ENCODE measurements at places on chromosomes 5 and 9.
A peak's percentile ranks its signal among the peaks of the same experiment; 100 is the strongest.

DNA sequence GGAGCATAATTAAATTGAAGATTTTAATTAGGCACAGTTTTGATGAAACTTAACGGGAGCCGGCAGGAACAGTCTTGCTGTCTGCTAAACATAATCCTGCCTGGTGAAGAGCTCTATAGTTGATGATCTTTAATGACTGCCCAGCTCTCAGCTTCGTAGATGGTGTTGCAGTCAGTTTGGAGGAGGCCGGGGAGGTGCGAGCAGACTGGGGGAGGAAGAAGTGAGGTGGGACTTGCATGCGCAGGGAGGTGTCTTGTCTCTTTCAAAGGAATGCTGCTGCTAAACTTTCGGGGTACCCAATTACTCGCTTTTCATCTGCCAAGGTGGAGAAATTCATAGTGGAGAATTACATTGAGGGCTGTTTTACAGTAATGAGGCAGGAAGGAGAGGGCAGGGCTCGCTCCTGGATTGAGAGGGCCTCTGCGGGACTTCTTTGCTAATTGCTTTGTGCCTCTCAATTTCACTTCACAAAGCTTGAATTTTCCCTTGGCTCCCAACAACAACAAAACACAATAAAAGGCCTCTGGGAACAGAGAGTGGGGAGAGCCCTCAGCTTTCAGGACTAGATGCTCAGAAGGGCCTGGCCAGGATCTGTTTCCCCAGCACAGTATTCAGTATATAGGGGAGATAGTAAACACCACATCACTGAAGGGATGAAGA lies 257.9 kb upstream of the ADRA1B start:
- no peak for DNase-seq

DNA sequence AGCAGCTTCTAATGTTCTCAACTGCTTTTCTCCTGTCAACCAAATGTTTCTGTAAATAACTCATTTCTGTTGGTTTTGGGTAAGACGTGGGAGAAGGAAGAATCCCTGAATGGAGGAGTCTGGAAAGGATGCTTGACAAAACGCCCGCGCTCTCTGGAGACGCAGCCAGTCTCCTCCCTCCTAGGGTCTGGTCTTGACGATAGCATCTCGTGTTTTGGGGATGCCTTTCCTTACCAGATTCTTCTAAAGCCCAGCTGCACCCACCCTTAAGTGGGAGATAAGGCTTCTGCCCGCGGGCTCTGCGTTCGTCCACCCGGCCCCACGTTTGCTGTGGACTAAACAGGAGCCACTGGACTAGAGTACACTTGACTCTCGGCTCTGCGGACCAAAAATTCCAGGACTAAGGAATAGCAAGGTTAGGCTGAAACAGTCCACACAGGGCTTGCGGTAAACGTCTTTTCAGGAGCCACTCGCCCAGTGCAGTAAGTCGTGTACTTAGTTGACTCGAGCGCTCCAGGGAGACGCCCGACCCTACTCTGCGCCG lies 491 bp upstream of the CTSL start:
- no peak for DNase-seq

GRCh38 chr9:89661956-89662717 lies 57.3 kb downstream of the GADD45G start:
- no peak for DNase-seq

DNA sequence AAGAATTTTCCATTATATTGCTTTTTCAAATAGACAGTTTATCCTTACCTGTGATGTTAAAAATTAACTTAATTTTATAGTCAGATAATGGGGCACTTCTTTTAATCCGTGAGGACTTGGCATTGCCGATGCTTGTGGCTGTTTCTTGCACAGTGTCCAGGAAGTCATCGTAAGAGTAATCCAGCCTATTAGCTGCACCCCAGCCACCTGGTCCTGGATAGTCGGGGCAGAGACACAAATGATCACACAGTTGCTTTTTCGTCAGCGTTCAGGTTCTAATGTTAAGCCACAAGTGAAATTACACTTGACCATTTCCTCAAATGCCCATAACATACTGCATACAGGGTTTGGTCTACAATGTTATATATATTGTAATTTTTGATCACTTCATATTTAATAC lies 107.4 kb downstream of the SVEP1 start:
- no peak for DNase-seq

DNA sequence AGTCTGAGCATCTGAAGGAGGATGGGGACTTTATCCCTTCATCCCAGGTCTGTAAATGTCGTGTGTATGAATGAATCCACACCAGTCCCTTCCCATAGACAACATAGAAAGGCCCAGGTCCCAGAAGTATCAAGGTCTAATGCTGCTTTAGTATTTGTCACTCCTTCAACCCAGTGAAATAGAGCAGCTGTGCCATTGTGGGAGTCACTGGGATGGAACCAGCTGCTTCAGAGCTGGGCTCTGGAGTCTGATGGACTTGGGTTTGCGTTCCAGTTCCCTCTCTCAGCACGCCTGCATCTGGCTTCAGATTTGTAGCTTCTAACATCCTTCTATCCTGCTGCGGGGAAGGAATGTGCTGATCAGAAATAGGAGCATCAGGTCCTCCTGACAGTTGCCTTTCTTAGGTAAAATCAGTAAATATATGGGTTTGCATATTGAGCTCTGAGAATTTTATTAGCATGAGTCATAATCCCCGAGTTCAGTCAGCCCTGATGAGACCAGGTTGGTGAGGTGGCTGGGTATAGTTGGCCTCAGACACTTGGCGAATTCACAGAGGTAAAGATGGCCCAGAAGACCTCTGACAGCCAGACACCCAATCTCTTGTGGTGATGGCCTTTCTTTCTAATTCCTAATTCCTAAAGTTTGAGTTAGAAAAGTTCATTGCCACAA lies 10.1 kb downstream of the ACO1 start:
- DNase-seq: no peak

GRCh38 chr9:103991698-103992097 lies 102.4 kb upstream of the SMC2 start:
- DNase-seq: no peak

DNA sequence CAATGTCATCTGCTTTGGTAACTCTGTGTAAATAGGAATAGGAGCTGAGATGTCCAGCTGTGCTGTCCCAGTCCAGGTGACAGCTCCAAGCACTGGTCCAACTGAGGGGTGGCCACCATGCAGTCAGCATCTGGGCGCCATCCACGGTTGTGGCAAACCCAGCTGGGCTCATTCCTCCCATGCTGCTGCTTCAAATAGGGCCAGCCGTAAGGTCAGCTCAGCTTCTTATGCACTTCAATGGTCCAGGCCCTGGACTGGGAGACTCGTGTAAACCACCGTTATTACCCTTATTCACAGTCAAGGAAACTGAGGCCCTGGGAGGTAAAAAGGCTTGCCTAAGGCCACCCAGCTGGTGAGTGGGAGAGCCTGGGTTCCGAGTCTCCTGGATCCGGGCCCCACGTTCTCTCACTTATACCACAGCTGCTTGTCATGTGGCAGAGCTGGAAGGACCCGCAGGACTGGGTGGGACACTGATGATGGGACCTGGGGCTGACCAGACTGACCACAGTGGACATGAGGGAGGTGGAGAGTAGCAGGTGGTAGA lies 38.7 kb upstream of the ANGPTL2 start:
- peak; percentile 22 for DNase-seq

GRCh38 chr9:110521206-110521605 lies 58.3 kb downstream of the SVEP1 start:
- no peak for DNase-seq

DNA sequence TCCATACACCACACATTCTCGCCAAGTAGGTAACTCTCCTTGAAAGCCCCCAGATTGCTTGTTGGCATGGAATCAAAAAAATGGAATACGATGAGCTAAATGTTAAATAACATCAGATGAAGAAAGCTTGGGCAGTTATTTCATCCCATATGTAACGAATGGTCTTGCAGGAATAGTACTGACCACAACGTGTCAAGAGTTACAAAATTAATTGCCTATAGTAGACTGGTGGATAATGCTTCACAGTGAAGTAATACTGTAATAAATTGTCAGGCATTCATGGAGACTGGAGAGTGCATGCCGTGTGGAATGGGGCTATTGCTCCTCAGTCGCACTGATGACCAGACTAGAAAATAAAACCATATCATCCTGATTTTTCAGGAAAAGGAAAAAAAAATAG lies 1628.7 kb downstream of the MAT2B start:
- DNase-seq: no peak

DNA sequence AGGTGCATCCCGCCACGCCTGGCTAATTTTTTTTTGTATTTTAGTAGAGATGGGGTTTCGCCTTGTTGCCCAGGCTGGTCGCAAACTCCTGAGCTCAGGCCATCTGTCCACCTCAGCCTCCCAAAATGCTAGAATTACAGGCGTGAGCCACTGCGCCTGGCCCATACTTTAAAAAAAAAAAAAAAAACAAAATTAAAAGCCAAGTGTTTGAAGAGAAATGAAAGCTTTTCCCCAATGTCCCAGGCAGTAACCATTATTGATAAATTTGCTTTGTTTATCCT lies 9.5 kb downstream of the PRRC2B start:
- no peak for DNase-seq

DNA sequence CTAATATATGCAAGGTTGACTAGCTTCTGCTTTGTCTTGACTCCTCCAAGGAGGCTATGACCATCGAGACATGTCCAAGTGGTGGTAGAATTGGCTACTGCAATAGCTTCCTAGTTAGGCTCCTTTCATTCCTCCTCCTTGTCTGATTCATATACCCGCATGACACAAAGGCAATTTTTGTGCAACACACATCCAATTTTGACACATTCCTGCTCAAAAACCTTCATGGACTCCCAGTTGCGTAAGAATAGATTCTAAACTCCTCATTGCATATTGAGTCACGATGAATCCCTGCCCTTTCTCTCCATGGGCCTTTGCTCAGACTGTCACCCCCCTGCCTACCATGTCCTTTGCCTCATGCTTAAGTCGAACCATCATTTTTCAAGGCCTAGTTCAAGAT lies 344.5 kb downstream of the ACTL7B start:
- no peak for DNase-seq

GRCh38 chr5:151630088-151630487 lies 39.0 kb upstream of the FAT2 start:
- DNase-seq: no peak

DNA sequence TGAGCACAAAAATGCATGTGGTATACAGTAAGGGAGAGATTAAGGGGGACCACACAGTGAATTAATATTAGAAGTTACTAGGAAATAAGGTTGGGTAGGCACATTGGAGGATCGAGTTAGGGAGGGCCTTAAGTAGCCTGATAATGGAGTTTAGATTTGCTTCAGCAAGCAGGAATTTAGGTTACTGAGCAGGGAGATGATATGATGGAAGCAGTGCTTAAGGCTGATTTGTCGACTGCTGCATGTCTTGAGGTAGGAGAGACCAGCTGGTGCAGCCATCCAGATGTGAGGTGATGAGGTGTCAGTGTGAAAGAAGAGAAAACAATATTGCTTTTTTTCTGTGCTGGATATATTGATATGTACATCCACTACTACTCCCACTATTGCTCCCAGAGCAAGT lies 55.2 kb upstream of the ACTBL2 start:
- no peak for DNase-seq

GRCh38 chr5:103385722-103386121 lies 127.2 kb downstream of the MACIR start:
- no peak for DNase-seq

GRCh38 chr9:127758843-127759242 lies 19.6 kb downstream of the SH2D3C start:
- DNase-seq: no peak

GRCh38 chr5:101531026-101531425 lies 627.9 kb upstream of the ST8SIA4 start:
- DNase-seq: no peak

DNA sequence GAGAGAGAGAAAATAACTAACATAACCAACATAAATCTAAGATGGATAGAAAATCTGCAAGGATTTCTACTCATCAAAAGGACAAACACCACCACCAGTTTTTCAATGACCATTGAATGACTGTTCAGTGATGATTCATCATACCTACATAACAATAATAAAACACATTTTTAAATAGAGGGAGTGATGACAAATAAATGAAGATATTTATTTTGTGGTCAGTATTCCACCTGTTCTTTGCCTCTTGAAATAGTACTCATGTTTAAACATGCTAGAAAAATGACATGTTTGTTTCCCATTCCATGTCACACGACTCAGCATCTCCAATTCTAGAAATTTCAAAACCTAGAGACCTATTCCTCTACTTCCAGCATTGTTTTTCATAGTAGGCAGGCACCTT lies 34.6 kb upstream of the ADAMTS16 start:
- no peak for DNase-seq

DNA sequence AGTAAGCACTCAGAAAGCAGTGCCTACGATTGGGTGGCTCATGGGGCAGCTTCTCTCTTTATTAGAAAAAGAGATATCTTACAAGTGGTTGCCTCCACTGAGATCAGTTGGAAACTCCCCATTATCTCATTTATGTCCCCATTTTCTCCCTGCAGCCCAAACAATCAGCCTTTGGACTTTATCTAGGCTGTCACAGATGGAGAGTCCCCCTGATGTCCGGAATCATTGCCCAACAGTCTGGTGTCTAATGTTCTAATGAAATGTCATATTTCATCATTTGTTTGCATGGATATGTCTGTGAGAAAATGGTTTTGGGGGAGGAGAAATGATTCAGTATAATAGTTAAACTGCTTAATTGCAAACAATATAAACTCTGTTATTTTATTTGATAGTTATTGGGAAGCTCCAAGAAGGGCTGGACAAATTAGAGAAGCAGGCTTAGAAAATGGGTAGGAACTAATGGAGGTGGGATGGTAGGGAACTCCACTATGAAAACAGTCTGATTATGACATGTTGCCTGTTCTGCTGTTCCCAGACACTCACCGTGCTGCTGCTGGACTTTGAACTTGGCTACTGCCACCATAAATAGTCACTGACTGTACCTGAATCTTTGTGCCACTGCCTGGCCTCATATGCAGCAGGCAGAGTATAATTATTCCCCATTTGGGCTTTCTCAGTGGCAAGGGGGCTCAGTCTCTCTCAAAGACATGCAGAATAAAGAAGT lies 38.3 kb upstream of the SMAD5 start:
- no peak for DNase-seq

DNA sequence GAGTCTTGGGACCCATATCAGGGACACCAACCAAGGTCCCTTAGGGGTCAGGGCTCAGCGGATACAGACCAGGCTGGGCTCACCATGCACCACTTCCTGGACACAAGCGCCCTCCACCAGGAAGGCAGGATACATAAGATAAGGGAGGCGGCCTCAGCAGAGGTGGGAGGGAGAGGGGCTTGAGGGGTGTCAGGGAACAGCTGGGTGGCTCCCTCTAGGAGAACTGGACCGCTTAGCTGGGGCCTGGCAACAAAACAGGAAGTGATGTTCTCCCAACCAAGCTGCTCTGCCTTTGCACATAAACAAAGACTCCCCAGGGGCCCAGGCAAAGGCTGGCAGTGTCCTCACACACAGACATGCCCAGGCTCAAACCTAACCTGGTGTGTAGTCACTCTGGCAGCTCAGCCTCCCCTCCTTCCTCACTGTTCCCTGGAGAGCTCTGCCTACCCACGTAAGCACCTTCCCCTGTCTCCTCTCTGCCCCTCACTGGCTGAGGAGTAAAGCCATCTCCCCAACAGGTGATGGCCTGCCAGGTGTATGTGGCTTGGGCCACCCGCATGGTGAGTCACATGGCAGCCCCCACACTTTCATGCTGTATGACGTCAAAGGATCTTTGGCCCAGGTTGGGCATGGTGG lies 5.8 kb upstream of the BICD2 start:
- no peak for DNase-seq

Data from activated T-cell treated with anti-CD3 and anti-CD28 coated beads, Interleukin-2, amount 50 U/mL, for 24 hours (primary cell).